Camera-type eye (tissue), 1 donor: ENCODE measurements at places on chromosomes 1 and 21. TPM values are rescaled to one million over a fixed set of nuclear protein-coding genes. Genes with fewer than 3 reads are reported as not detected.

IVL gene
- 0.44 TPM for total RNA-seq

RPL5 gene
- total RNA-seq: 1,299 TPM

SPATA46 gene
- not detected for total RNA-seq

LCE3D gene
- total RNA-seq: not detected

CELA2B gene
- not detected for total RNA-seq

PADI3 gene
- 0.11 TPM for total RNA-seq

GPR153 gene
- total RNA-seq: 17.4 TPM

SERTAD4 gene
- 9.3 TPM for total RNA-seq

TTC39A gene
- 5.2 TPM for total RNA-seq

GJB3 gene
- total RNA-seq: 1.6 TPM

TNN gene
- total RNA-seq: 17.8 TPM

RPS6KA1 gene
- 10.8 TPM for total RNA-seq

TNNT2 gene
- 10.0 TPM for total RNA-seq

SPRR2E gene
- total RNA-seq: not detected

AVPR1B gene
- total RNA-seq: not detected

S1PR1 gene
- 34.5 TPM for total RNA-seq

LPAR3 gene
- 5.1 TPM for total RNA-seq

OR2G6 gene
- not detected for total RNA-seq

PTGFR gene
- 9.5 TPM for total RNA-seq

SPEN gene
- total RNA-seq: 115 TPM

PTCH2 gene
- 4.6 TPM for total RNA-seq

SPRR1A gene
- not detected for total RNA-seq

CFAP107 gene
- not detected for total RNA-seq

NOS1AP gene
- total RNA-seq: 7.9 TPM

ADAMTSL4 gene
- total RNA-seq: 53.7 TPM

NPR1 gene
- total RNA-seq: 6.8 TPM

CFAP57 gene
- 1.2 TPM for total RNA-seq

KIF14 gene
- total RNA-seq: 4.3 TPM

S100B gene
- 67.8 TPM for total RNA-seq

LCE1A gene
- not detected for total RNA-seq

SAMD13 gene
- total RNA-seq: 5.2 TPM

FLG2 gene
- 0.88 TPM for total RNA-seq

CSMD2 gene
- 9.2 TPM for total RNA-seq

GPR37L1 gene
- 0.88 TPM for total RNA-seq

GRHL3 gene
- 0.55 TPM for total RNA-seq

LINGO4 gene
- not detected for total RNA-seq

ASAP3 gene
- total RNA-seq: 48.7 TPM

EFNA4 gene
- total RNA-seq: 2.9 TPM

HJV gene
- total RNA-seq: 23.6 TPM

TMIGD3 gene
- 1.2 TPM for total RNA-seq

CLIC6 gene
- 10.9 TPM for total RNA-seq

DIO1 gene
- not detected for total RNA-seq

S100PBP gene
- total RNA-seq: 96.8 TPM

NR5A2 gene
- 1.9 TPM for total RNA-seq

ACTN2 gene
- total RNA-seq: 43.1 TPM

C1QC gene
- 18.2 TPM for total RNA-seq

TFAP2E gene
- 5.5 TPM for total RNA-seq

ARHGAP29 gene
- total RNA-seq: 71.7 TPM

FMN2 gene
- 30.8 TPM for total RNA-seq

DMBX1 gene
- total RNA-seq: 0.55 TPM

ILDR2 gene
- 153 TPM for total RNA-seq

PPIAL4G gene
- total RNA-seq: not detected

UAP1 gene
- 55.7 TPM for total RNA-seq

RNU1-1 gene
- under 0.01 TPM for total RNA-seq

KRTAP7-1 gene
- not detected for total RNA-seq

EDARADD gene
- 2.9 TPM for total RNA-seq

CR1L gene
- total RNA-seq: not detected

PCSK9 gene
- 1.1 TPM for total RNA-seq
